ENCODE measurements at places on chromosomes 1 and 21. TPM values are rescaled to one million over a fixed set of nuclear protein-coding genes. Genes with fewer than 3 reads are reported as not detected.

The S100A8 gene
- total RNA-seq = not detected

DNA sequence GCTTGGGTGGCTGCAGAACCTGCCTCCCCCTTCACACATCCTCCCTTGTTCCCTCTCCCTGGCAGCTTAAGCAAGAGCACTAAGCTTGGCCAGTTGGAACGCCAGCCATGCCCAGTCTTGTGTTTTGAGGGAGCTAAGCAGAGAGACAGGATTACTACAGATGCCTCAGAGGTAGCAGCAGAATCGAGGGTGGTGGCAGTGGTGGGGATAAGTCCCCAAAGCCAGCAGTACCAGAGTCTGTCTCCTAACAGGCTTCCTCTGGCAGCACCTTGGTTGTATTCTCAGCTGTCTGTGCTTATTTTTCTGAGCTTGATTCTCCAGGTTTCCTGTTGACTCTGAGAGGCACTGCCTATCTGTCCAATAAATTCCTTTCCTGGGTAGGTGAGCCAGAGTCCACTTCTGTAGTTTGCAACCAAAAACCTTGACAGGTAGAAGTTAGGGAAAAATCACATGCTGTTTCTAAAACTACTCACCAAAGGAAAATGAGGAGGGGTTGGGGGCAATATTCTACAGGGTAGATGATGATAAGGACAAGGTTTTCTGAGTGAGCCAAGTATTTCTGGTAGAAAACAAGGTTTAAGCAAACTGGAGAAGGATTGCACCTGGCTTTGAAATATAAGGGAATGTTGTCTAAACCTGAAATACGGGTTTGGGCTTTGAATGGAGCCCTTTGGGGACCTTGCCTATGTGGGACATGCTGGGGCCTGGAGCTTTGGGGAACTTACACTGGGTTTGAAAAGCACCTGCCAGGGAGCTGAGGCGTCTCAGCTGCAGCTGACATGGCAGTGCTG, 100.8 kb downstream of the PBX1 start:
- H3K36me3 ChIP-seq = no peaks in the 10 kb centered on the region
- H3K4me3 ChIP-seq = no peak overlapping the region
- peak; percentile 56 for DNase-seq
- H3K27ac ChIP-seq = peak overlapping the region; percentile 94
- H3K4me1 ChIP-seq = peaks cover 32% of the 10 kb centered on the region

The EDARADD gene
- total RNA-seq = 2.4 TPM

DNA sequence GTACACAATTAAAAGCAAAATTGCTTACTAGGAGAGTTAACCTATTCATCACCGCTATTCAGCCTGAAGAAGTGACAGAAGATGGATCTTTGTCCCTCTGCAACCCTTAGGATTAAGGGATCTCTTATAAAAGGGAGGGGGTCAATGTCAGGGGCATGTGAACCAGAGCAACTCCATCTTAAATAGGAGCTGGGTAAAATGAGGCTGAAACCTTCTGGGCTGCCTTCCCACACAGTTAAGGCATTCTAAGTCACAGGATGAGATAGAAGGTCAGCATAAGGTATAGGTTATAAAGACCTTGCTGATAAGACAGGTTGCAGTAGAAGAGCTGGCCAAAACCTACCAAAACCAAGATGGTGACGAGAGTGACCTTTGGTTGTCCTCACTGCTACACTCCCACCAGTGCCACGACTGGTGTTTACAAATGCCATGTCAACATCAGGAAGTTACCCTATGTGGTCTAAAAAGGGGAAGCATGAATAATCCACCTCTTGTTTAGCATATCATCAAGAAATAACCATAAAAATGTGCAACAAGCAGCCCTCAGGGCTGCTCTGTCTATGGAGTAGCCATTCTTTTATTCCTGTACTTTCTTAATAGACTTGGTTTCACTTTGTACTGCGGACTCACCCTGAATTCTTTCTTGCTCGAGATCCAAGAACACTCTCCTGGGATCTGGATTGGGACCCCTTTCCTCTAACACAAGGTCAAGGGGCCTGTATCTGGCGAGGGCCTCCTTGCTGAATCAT, 35.3 kb upstream of the NEK2 start:
- no peaks in the 10 kb centered on the region for H3K36me3 ChIP-seq
- H3K4me3 ChIP-seq = no peak overlapping the region
- peaks cover under 1% of the 10 kb centered on the region for H3K4me1 ChIP-seq
- H3K27me3 ChIP-seq = no peaks in the 10 kb centered on the region

DNA sequence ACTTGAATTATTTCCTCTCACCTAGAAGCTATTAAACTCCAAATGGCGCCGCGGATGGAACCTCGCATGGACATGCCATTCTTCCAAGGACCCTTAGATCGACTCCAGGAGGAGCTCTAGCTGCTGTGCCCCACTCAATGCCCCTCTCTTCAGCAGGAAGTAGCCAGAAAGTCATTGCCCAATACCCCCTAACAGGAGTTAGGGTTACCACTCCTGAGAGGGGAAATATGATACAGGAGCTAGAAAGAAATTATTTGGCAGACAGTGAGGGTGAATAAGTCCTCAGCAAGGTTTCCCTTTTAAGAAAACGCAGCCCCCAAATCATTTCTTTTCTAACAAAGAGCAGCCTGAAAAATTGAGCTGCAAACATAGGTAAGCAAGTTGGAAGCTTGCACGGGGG, 28.6 kb downstream of the TFB2M start:
- peak overlapping the region; percentile 9 for H3K27ac ChIP-seq
- no peak overlapping the region for H3K4me3 ChIP-seq
- H3K4me1 ChIP-seq = peaks cover 6% of the 10 kb centered on the region
- H3K36me3 ChIP-seq = peaks cover 2% of the 10 kb centered on the region

GRCh38 chr1:159009287-159009686, 420 bp upstream of the IFI16 start:
- H3K27me3 ChIP-seq = no peaks in the 10 kb centered on the region
- DNase-seq = no peak
- peak overlapping the region; percentile 95 for H3K27ac ChIP-seq
- peaks cover 44% of the 10 kb centered on the region for H3K4me1 ChIP-seq

DNA sequence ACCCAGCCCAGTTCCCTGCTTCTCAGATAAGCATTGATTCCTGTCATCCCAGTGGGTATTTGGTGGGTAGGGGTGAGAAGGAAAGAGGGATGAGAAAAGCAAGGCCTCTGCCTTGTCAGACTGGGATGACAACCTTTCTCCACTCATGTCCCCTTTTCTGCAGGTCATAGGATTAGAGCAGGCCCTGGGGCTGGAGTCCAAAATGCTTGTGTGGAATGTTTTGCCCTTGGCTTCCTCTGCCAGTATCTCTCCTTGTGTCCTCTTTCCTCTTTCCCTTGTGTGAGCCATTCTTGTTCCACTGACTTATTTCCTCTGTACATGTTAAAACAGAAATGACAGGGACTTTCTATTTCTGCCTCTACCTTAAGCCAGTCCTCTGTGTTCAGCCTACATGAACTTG, 4.1 kb downstream of the ATP2B4 start:
- DNase-seq = no peak
- H3K4me1 ChIP-seq = peaks cover 36% of the 10 kb centered on the region
- no peaks in the 10 kb centered on the region for H3K27me3 ChIP-seq
- no peak overlapping the region for H3K4me3 ChIP-seq
- H3K36me3 ChIP-seq = no peaks in the 10 kb centered on the region
- H3K27ac ChIP-seq = peak overlapping the region; percentile 1

- H3K4me1 ChIP-seq = peaks cover 32% of the 10 kb centered on the region
- H3K27me3 ChIP-seq = no peaks in the 10 kb centered on the region
- no peaks in the 10 kb centered on the region for H3K36me3 ChIP-seq
- no peak for DNase-seq
- peak overlapping the region; percentile 97 for H3K27ac ChIP-seq
- no peak overlapping the region for H3K4me3 ChIP-seq
Measured at GRCh38 chr1:1005774-1006304, 5.9 kb upstream of the HES4 start.

GRCh38 chr1:203462878-203463277, 12.7 kb upstream of the PRELP start:
- no peak overlapping the region for H3K4me3 ChIP-seq
- no peak for DNase-seq
- peak overlapping the region; percentile 68 for H3K27ac ChIP-seq
- no peaks in the 10 kb centered on the region for H3K27me3 ChIP-seq
- H3K36me3 ChIP-seq = no peaks in the 10 kb centered on the region
- H3K4me1 ChIP-seq = peaks cover 21% of the 10 kb centered on the region

DNA sequence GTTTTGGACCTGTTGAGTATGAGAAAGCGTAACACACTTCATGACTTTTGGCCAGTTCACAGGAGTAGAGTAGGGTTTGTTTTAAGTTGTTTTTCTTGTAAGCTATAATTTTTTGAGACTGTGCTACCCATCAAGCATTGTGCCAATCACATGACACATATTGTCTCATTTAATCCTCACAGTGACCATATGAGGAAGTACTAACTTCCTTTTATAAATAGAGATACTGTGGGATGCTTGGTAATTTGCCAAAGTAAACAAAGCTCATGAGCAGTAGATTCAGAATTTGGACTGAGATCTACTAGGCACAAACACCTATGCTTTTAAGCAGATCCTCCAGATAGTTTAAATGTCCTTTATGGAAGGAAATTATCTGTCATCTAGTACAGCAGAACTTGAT, 178.3 kb downstream of the CACNA1E start:
- H3K4me3 ChIP-seq = no peak overlapping the region
- no peak overlapping the region for H3K27ac ChIP-seq
- no peaks in the 10 kb centered on the region for H3K27me3 ChIP-seq
- DNase-seq = no peak
- H3K4me1 ChIP-seq = no peaks in the 10 kb centered on the region
- H3K36me3 ChIP-seq = no peaks in the 10 kb centered on the region

GRCh38 chr1:36705629-36706028, 222.9 kb upstream of the CSF3R start:
- H3K27me3 ChIP-seq = peaks cover 38% of the 10 kb centered on the region
- H3K27ac ChIP-seq = no peak overlapping the region
- DNase-seq = no peak

DNA sequence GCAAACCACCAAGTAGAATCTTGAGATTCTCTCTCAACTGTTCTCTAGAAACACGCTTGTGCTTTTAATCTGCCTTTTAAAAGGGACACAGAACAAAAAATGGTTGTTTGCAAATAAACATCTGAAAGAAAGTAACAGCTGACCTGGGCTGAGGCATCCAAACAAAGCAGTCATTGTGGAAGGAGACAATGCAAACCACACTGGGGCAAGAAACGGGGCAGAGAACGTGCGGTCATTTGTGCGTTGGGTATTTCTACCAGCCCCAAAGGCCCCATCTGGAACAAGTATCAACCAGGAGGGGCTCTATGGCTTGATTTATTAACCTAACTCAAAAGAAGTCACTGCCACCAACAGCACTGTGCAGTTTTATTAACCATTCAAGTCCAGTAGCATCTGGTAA, 6.0 kb downstream of the STMN1 start:
- no peak overlapping the region for H3K4me3 ChIP-seq
- no peaks in the 10 kb centered on the region for H3K27me3 ChIP-seq
- peaks cover 21% of the 10 kb centered on the region for H3K4me1 ChIP-seq

GRCh38 chr1:58477390-58477789, 69.1 kb downstream of the OMA1 start:
- no peaks in the 10 kb centered on the region for H3K36me3 ChIP-seq
- no peaks in the 10 kb centered on the region for H3K4me1 ChIP-seq
- H3K27ac ChIP-seq = no peak overlapping the region
- no peaks in the 10 kb centered on the region for H3K27me3 ChIP-seq
- H3K4me3 ChIP-seq = no peak overlapping the region
